ENCODE measurements at places on chromosomes 4 and X. TPM values are rescaled to one million over a fixed set of nuclear protein-coding genes. Genes with fewer than 3 reads are reported as not detected.

GRCh38 chrX:19990151-19990555 is 708 bp downstream of the BCLAF3 start:
- no peak for DNase-seq

DNA sequence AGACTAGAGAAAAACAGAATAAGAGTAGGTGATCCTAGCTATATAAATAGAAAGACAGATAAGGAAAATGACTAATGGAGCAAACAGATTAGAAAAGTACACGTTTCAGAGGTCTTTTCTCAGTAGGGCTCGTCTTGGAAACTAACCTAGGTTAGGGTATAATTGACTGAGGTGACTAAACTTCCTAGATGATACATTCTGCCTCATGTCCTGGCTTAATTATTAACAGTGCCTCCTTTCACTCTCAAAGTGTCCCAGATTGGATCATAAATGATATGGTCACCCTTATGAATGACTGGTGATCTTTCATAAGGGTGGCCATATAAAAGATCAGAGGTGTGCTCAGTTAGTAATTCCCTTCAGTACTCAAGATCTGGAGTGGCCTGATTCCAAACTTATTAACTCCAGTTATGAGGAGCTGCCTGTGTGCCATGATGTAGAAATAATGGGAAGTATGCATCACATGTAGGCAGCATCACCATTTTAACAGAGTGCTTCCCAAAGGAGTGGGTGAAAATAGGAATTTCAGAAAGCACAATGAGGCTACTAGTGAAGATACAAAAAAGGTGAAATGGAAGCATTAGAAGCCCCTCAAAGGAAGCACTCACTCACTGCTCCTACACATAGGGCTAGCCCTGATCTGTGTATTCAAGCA is 14.7 kb upstream of the GRIA3 start:
- DNase-seq: no peak

GRCh38 chr4:80196922-80197573 is at the start of gene PRDM8:
Gene PRDM8, plus strand, starts transcription at chr4:80197503. Its CDS starts 2,578 bp downstream, at chr4:80200081.
- DNase-seq: no peak

- DNase-seq: no peak
Measured at GRCh38 chr4:100848841-100849240, 331.0 kb upstream of the EMCN start.

DNA sequence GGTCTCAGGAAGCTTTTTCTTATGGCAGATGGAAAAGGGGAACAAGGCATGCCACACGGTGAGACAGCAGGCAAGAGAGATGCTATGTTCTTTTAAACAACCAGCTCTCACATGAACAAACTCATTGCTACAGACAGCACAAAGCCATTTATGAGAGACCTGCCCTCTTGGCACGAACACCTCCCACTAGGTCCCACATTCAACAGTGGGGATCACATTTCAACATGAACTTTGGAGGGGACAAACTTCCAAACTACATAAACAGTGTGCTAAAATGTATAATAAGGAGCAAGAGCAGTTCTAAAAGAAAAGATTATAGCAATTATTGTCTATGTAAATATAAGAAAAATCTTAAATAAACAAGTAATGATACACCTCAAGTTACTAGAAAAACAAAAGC is 391.8 kb upstream of the CPXCR1 start:
- DNase-seq: no peak

PCGF3 gene
- polyA plus RNA-seq: 37.2 TPM

PRPS2 gene
- 21.3 TPM for polyA plus RNA-seq

PRRG1 gene
- polyA plus RNA-seq: 28.6 TPM
